ENCODE measurements at places on chromosomes 2 and 18. TPM values are rescaled to one million over a fixed set of nuclear protein-coding genes. Genes with fewer than 3 reads are reported as not detected.

The SYT4 gene
- not detected for total RNA-seq

DNA sequence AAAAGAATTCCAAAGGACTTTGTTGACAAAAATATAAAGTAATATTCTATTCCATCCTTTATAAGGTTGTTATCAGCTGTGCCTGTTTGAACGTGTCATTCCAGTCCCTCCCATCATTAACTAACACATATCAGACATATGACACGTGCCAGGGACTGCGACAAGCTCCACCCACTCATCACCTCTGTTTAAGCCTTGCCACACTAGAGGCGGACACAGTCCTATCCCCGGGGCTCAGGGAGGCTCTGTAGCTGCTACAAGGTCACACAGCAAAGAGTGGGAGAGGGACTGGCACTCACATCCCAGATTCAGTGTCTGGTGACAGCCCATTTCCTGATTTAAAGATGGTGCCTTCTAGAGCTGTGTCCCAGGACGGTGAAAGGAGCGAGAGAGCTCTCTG lies 30.0 kb downstream of the TBC1D8 start:
- DNase-seq: no peak

DNA sequence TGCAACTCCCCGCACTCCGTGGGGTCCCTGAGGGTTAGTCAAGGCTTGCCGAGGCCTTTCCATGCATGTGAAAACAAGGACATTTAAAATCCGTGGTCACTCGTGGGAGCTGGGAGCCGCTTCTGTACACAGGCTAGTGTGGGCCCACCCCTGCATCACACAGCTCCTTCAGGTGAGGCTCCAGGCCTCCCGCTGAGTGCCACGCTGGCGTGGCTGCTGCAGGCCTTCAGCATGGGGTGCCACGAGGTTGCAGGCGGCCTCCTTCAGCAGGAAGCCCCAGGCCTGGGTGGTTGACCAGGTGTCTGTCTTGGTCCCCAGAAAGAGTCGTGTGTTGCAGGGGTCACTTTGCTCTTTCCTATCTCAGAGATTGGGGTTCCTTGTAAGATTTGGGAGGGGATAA lies 6.6 kb downstream of the KLHL30 start:
- no peak for DNase-seq

DNA sequence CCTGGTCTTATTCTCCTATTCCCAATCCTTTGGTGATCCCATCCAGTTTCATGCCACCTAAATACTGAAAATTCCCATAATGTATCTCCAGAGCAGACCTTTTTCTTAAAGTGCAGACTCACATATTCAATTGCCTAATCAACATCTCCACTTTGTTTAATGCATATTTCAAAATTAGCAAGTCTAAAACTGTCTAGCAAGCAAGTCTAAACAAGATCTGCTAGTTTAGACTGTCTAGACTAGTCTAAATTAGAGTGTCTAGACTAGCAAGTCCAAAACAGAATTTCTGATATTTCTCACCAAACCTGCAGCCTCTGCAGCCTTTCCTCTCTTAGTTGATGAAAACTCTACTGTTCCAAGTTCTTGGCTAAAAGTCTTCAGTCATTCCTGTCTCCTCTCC lies 44.6 kb downstream of the THUMPD2 start:
- no peak for DNase-seq

The RNF125 gene
- 2.8 TPM for total RNA-seq

GRCh38 chr2:118923371-118923770 lies 18.6 kb upstream of the MARCO start:
- no peak for DNase-seq

DNA sequence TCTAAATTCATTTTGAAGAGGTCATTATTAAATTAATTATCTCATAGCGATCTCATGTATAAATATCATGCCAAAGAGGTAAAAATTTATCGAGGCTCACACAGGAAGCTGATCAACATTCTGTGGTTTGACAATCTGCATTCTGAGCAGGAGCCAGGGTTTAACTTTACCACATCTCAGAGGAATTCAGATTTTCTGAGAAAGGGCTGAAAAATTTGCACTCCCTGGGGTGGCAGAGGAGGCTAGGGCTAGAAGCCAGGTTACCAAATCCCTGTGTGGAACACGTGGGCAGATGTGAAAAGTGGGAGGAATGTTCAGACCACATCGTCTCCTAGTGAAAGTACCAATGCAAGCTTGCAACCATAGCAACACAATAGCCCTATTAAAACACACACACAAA lies 63.5 kb upstream of the CTLA4 start:
- peak; percentile 83 for DNase-seq

The RSAD2 gene
- 0.20 TPM for total RNA-seq

The TUBA3E gene
- total RNA-seq: not detected

GRCh38 chr2:232501331-232501771 lies 13.7 kb upstream of the ECEL1 start:
- peak; percentile 19 for DNase-seq

The SAG gene
- not detected for total RNA-seq

- no peak for DNase-seq
Measured at GRCh38 chr18:55284614-55285013, 303.4 kb downstream of the TCF4 start.

DNA sequence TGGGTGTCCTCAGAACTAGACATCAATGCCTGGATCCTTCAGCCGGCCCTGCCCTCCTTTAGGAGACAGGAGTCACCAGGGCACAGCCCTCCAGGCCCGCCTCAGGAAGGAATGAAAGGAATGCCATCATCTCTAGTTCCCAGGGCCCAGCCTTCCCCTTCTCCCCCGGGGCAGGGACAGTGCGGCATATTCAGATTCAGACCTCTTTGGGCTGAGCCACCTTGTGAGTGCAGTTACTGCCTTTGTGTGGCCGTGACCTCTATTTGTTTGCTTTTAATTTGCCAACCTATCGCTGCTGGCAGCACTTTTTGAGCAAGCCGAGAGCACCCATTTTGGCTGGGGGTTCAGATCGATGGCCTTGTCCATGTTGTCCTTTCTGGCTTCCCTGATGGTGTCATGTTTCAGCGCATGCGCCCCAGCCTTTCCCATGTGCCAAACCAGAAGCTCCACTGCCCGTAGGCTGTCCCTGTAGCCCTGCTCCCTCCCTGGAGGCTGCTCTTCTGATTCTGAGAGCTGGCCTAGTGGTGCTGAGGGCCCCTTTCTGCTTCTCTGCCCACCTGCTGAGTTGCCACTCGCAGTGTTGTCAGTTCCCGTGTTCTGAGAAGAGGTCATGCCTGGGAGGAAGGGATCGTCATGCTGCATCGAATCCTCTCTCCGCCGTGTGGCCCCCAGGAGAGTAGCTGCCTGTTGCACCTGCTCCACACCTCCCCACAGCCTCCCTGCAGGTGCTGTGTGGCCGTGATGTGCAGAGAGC lies 10.9 kb downstream of the ANKRD23 start:
- no peak for DNase-seq

DNA sequence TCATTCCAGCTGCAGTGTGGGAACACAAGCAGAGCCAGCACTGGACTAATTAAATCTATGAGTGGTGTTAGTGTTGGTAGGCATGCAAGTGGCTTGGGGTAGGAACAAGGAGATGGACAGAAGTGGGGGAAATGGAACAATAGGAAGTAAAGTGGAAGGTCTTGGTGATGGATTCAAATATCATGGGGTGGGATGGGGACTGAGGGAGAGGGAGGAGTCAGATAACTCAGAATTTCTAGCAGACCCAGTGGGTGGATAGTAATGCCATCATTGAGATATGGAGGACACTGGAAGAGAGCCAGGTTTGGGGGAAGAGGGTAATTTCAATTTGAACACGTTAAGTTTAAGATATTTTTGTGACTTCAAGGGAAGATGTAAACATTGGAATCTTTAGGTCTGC lies 2.9 kb upstream of the LNPK start:
- DNase-seq: no peak

GRCh38 chr18:72181241-72181764 lies 362.8 kb downstream of the CBLN2 start:
- DNase-seq: no peak

GRCh38 chr18:52200921-52201663 lies 138.9 kb upstream of the DCC start:
- no peak for DNase-seq

GRCh38 chr2:170821531-170822289 lies 5.0 kb downstream of the GAD1 start:
- no peak for DNase-seq

GRCh38 chr2:9388950-9389911 lies 34.1 kb downstream of the ITGB1BP1 start:
- DNase-seq: no peak

The PHLPP1 gene
- 2.6 TPM for total RNA-seq

The AKAIN1 gene
- not detected for total RNA-seq

- no peak for DNase-seq
Measured at GRCh38 chr2:109472974-109473373, 140.8 kb downstream of the SEPTIN10 start.

- no peak for DNase-seq
Measured at GRCh38 chr2:42028571-42029148, 19.2 kb upstream of the PKDCC start.

- no peak for DNase-seq
Measured at GRCh38 chr2:71254776-71255175, 27.9 kb upstream of the PAIP2B start.

- DNase-seq: peak; percentile 33
Measured at GRCh38 chr18:43563780-43564179, 286.5 kb upstream of the SYT4 start.

DNA sequence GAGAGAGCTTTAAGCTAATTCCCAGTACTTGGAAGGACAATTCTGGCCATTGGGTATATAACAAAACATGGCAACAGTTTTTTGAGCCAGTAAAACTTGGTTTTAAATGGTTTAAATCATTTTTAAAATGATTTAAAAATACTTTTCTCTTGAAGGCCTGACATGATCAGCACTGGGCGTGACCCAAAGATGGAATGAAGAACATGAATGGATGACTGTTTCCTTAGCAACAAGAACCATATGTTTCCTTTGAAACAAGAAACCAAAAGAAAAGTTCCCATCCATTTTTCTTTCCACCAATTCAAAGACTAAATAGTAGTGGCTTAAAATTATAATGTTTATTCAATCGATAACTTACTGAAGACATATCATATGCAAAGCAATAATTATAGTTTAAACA lies 348.3 kb upstream of the FIGN start:
- no peak for DNase-seq

DNA sequence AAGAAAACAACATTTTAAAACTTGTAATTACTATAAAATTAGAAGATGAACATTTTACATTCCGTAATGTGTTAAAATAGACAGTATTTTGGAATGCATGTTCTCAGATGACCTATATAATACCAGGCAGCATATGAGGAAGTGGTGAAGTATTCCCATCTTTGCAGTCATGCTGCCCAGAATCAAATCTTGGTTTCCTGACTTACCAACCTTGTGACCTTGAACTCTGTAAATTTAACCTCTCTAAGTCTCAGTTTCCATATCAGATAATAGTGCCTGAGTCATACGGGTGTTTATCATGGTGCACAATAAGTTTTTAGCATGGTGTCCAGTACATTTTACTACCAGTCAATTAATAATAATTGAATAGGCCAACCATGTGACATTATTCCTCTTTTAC lies 7.3 kb upstream of the GALM start:
- DNase-seq: no peak

The ZNF385B gene
- total RNA-seq: not detected

DNA sequence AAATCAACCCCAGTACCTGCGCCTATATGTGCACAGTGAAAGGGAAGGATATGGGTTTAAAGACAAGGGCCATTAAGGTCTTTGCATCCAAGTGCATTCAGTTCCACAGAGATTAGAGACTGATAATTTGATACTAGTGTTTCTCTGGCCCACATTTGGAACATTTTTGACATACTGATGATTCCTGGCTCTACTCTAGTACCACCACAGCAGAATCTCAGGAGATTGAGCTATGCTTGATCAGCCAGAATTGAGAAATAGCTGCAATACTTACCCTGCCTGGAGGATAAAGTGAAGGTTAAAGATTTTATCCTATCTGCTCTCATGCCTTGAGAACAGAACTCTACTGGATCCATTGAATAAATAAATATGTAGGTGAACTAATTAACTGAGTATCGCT lies 1267.8 kb downstream of the SUCLG1 start:
- no peak for DNase-seq

- DNase-seq: peak; percentile 11
Measured at GRCh38 chr2:161570424-161571050, 53.7 kb upstream of the SLC4A10 start.

- peak; percentile 76 for DNase-seq
Measured at GRCh38 chr2:67451086-67451832, 54.1 kb downstream of the ETAA1 start.

The TMEM163 gene
- total RNA-seq: 1.1 TPM

- no peak for DNase-seq
Measured at GRCh38 chr2:198106621-198107385, 302.4 kb downstream of the PLCL1 start.

The ELOA2 gene
- total RNA-seq: not detected

DNA sequence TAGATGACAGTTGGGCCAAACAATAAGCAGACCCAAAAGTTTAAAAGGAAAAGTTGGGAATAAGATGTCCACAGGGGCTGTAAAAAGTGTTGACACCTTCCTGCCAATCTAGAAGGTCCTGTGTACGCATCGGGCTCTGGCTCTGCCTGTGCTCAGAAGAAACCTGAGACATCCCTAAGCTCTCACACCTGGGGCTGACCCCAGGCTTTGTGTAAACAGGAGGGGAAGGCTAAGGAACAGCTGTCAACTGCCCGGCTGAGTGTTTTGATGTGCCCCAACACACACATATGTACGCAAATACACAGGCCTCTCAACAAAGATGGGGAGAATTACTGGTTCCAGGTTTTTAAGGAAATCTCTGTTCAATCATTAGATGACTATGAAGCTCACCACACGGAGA lies 59.5 kb downstream of the TMEM131 start:
- no peak for DNase-seq

- no peak for DNase-seq
Measured at GRCh38 chr2:193561054-193561453, 1366.3 kb upstream of the TMEFF2 start.

The ID2 gene
- 28.1 TPM for total RNA-seq

DNA sequence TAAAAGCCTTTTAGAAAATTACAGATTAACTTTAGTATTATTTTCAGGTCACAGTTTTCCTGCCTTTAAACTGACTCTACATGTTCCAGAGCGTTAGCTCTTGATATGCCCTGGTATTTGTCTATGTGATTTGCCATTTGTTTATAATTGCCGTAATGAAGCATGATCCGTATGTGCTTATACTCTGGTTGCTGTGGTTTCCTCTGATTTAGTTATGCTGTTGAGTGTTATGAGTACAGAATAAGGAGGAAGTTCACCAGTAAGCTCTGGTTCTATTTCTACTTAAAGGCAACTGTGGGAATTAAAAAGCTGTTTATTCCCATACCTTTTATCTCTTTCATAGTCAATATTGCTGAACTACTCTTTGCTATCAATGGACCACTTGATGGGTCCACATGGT lies 123.5 kb downstream of the OSBPL6 start:
- DNase-seq: no peak

The RESP18 gene
- not detected for total RNA-seq

GRCh38 chr2:218291318-218292047 lies 820 bp downstream of the TMBIM1 start:
- peak; percentile 34 for DNase-seq

The ABCG5 gene
- total RNA-seq: not detected
